ENCODE measurements at places on chromosomes 13 and 19.

DNA sequence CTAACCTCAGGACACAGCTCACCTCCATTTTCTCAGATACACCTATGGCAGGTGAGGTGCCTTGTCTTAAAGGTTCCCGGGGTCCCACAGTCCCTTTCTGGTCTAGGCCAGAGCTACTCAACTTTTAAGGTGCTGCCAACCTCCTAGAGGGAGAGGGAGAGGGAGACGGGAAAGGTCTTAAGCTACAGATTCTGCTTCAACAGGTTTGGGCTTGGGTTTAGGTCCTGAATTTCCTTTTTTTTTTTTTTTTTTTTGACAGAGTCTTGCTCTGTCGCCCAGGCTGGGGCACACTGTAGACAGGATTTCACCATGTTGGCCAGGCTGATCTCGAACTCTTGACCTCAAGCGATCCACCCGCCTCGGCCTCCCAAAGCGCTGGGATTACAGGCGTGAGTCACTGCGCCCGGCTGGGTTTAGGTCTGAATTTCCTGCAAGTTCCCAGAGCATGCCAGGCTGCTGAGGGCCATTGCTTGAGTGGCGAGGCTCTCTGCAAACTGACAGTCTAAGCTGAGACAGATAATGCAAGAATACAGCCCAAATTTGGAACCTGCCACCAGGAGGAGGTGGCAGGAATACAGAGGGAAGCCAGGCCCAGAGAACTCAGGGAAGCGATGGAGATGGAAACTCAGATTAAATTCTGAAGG is 7.8 kb upstream of the SYCN start:
- no peak for DNase-seq

GRCh38 chr19:43649514-43649913 is 9.9 kb upstream of the CADM4 start:
- DNase-seq, result no peak

- DNase-seq, result no peak
Observed at GRCh38 chr19:48833049-48833448, 3.2 kb downstream of the HSD17B14 start.

- no peak for DNase-seq
Observed at GRCh38 chr19:14886032-14886431, at the start of gene OR7A17. Gene OR7A17 (minus strand): TSS chr19:14886132. CDS start chr19:14881355, 4,777 bp downstream.

DNA sequence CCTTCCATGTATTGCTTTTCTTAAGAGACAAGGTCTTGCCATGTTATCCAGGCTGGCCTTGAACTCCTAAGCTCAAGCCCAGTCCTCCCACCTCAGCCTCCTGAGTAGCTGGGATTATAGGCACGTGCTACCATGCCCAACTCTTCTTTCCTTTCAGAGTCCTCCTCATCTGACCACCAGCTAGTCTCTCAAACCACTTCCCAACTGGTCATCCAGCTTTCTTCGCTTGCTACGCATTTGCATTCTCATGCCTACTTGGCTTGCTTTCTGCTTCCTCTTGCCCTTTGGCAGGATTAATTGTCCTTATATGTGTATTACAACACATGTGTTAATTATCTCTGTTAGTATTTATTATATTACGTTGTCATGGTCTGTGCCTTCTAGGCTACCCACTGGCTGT is 6.3 kb downstream of the GPR18 start:
- no peak for DNase-seq

DNA sequence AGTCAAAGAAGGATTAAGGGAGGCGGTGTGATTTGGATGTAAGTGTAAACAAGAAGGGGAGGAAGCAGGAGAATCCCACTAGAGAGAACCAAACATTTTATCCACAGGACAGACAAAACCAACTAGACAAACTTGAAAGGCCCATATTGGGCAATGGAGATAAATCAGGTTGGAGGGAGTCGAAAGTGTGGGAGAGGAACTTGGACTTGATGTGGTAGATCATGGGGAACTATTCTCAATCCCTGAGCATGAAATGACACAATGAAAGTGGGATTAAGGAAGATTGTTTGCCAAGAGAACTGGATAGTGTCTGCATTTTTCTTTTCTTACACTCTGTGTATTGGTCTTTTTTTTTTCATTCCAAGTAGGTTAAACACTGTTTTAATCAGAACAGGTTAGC is 17.9 kb downstream of the GPR183 start:
- no peak for DNase-seq

GRCh38 chr13:100662468-100663211 is 12.0 kb downstream of the TMTC4 start:
- DNase-seq, result no peak

GRCh38 chr13:46531953-46532352 is 21.0 kb upstream of the LRCH1 start:
- DNase-seq, result no peak

GRCh38 chr13:32430018-32430747 is 2.3 kb upstream of the N4BP2L1 start:
- no peak for DNase-seq

- no peak for DNase-seq
Observed at GRCh38 chr19:55379174-55379573, 2.5 kb downstream of the TMEM190 start.

DNA sequence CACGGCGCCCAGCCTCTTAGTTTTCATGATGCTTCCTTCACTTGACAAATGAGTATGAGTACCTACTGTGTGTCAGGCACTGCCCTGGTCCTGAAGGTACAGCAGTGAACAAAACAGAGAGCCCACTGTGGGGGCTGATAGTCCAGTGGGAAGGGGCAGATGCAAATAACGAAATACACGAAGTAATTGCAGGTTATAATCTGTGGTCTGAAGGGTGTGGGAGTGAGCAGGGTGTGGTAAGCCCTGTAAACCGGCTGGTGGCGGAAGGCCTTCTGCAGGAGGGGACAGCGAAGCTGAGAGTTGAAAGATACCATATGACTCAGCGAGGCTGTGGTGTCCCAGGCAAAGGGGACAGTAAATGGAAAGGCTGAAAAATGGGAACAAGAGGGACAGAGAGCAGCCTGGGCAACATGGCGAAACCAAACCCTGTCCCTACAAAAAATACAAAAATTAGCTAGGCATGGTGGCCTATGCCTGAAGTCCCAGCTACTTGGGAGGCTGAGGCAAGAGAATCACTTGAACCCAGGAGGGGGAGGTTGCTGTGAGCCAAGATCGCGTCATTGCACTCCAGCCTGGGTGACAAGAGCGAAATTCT is 60.5 kb downstream of the MAP4K1 start:
- no peak for DNase-seq

GRCh38 chr13:113991191-113991669 is 17.4 kb upstream of the C13orf46 start:
- DNase-seq, result no peak

DNA sequence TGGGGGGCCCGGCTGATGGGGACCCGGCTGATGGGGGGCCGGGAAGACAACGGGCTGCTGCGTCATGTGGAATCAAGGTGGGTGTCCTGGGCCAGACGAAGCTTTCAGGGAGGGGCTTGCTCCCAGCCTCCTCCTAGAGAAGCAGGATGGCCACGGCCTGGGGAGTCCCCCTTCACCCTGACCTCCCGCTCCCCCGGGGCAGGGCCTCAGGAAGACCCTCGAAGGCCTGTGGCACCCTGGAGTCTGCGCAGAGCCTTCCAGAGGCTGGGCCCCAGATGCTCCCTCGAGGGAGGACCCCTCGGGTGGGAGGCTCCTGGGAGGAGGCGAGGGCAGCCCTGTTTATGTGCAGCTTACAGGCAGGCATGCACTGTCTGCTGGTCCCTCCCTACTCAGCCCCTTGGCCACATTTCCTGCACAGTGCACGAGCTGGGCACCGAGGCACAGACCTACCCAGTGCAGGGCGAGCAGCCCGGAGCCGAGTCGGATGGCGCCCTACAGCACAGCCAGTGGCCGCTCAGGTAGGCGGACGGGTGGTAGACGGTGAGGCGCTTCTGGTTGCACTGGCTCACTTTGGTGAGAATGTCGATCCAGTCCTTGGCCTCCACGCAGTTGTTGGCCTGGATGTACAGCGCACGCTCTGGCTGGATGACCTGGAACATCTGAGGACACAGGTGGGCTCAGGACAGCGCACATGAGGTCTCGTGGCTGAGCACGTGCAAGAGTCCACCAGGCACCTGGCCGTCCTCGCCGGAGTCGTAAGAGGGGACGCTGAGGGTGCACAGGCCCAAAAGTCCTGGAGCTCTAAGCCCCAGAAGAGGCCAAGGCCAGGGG is 22.4 kb upstream of the C13orf46 start:
- no peak for DNase-seq

DNA sequence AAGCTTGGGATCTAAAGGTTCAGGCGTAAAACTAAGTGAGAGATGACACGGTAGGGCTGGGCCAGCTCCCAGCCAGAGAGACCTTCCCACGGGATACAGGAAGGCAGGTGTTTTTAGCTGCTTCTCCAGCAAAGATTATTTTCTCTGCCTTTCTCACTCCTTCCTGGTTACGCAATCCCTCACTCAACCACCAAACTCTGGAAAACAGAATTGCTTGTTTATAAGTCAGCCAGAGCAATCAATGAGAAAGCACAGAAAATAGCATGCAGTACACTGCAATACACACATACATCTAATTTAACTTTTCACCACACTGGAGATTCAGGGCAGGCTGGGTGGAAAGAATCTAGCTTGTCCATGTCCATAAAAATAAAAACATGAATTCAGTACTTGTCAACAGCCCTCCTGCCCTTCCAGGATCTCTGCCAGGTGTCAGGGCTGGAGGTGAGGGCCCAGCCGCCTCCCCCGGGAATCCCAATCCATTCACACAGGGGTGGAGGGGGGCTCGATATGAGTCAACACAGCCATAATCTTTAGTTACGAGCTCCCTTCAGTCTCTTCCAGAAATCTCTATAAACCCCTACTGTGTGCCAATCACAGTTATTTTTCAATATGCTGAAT is 12.2 kb downstream of the RHPN2 start:
- peak; percentile 69 for DNase-seq

DNA sequence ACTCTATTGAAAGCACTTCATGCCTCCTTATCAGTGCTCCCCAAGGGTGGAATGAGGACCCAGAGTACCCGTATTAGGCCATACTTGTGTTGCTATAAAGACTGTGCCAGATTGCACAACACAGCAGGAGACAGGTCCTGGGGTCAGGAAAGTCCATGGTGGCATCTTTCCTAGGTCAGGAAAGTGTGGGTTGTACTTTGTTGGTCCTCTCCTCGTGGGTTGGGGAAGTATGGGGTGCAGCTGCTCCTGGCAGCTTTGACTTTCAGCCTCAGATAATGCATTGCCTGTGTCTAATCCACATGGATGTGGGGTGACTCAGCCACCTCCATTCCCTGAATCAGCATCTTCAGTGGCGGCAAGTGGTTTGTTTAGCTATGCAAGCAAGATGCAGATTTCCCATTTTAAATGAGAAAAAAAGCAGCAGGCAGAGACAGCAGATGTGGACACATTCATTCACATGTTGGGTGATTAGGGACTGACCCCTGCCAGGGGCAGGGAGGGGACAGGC is 8.4 kb upstream of the CYP2B6 start:
- DNase-seq, result peak; percentile 41

GRCh38 chr19:48914181-48914580 is 14.1 kb downstream of the NUCB1 start:
- DNase-seq, result no peak

- DNase-seq, result no peak
Observed at GRCh38 chr19:28601723-28602440, 611.1 kb downstream of the UQCRFS1 start.

- no peak for DNase-seq
Observed at GRCh38 chr13:51826606-51827005, 18.4 kb downstream of the TMEM272 start.

DNA sequence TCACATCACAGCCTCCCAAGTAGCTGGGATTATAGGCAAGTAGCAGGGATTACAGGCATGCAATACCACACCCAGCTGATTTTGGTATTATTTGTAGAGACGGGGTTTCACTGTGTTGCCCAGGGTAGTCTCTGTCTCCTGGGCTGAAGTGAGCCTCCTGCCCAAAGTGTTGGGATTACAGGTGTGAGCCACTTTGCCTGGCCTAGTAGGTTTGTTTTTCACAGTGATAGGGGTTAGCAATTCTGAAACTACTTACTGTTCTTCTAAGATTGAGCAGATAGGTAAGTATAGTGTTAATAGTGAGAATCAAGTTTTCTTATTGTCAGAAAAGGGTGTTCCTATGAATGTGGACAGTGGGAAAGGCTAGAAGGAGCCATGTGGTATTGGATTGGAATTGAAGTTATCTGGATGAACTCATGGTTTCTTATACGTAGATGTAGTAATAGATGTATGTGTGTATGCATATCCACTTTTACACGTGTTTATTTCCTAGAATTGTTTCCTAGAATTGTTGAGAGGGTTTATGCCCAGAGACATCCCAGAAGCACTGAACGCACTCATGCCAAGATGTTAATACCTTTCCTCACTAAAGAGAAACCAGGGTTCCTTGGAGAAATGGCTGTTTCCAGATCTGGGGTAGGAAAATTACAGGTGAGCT is 49.1 kb downstream of the SAE1 start:
- no peak for DNase-seq

Measured in hepatocyte (in vitro differentiated cells).